KBM-7 (cell line): ENCODE measurements at places on chromosomes 6 and 20.

GRCh38 chr6:15408758-15409157 lies 162.9 kb downstream of the JARID2 start:
- DNase-seq, result no peak

DNA sequence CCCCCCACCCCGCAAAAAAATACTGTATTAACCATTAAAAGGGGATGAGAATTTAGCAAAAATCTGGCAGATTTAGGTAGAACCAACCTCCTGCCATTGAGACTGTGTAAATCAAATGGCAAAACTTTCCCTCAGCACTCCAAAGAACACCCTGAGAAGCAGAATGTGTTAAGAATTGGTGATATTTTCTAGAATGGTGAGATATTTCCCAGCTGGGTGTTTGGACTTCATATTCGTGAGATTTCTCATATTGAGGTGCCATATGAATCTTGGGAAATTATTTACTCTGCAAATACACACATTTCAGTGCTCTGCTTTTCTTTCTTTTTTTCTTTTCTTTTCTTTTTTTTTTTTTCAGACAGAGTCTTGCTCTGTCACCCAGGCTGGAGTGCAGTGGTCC lies 66.3 kb upstream of the FOXO3 start:
- DNase-seq, result no peak

GRCh38 chr6:166259296-166259977 lies 48.8 kb downstream of the PRR18 start:
- peak; percentile 59 for DNase-seq

GRCh38 chr6:75096966-75097365 lies 108.9 kb downstream of the COL12A1 start:
- DNase-seq, result no peak

DNA sequence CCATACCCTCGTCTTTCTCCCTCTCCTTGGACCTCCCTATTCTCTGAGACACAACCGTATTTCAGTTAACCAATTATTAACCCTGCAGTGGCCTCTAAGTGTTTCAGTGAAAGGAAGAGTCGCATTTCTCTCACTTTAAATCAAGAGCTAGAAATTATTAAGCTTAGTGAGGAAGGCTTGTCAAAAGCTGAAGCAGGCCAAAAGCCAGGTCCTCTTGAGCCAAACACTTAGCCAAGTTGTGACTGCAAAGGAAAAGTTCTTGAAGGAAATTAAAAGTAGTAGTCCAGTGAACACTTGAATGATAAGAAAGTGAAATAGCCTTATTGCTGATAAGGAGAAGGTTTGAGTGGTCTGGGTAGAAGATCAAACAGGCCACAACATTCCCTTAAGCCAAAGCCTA lies 58.3 kb downstream of the SNX9 start:
- no peak for DNase-seq

GRCh38 chr20:59831916-59832270 lies 101.5 kb downstream of the SYCP2 start:
- DNase-seq, result no peak

DNA sequence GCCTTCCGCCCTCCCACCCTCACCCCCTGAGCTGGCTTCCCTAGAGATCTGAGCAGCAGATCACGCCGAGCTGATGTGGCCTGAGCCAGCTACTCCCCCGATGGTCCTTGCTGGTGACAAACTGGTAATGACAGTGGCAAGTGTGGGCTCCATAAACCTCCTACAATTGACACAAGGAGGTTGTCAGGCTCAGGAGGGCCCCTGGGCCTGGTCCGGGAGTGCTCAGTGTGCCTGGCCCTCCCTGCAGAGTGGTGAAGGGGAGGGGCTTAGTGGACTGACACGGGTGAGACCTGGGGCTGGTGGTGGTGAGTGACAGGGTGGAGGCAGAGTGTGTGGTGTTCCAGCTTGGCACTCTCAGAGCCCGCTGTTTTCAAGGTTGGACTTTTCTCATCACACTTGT lies 22.6 kb upstream of the MPC1 start:
- DNase-seq, result no peak

GRCh38 chr20:23374441-23374840 lies 12.5 kb downstream of the GZF1 start:
- DNase-seq, result no peak

DNA sequence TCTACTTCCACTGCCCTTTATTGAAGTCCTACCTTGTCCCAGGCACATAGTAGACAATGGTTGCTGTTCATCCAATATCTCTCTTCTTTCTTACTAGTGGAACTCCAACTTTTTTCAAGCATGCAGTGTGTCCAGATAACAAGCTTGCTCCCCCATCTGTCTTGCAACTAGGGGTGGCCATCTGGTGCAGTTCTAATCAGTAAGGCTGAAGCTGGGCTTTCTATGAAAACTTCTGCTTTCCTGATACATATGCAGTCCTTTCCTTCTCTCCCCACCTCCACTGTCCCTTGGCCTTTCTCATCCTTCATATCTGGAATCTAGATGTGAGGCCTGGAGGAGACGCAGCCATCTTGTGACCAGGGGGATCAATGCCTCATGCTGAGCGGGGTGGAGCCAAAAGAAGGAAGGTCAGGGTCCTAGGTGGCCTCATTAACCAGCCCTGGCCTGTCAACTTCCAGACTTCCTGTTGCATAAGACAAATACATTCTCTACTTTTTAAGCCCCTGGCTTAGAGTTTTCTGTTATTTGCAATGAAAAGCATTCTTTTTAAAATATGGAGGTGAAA lies 59.6 kb upstream of the ZFP64 start:
- no peak for DNase-seq

GRCh38 chr20:62575976-62576722 lies 66.2 kb upstream of the SLCO4A1 start:
- no peak for DNase-seq

DNA sequence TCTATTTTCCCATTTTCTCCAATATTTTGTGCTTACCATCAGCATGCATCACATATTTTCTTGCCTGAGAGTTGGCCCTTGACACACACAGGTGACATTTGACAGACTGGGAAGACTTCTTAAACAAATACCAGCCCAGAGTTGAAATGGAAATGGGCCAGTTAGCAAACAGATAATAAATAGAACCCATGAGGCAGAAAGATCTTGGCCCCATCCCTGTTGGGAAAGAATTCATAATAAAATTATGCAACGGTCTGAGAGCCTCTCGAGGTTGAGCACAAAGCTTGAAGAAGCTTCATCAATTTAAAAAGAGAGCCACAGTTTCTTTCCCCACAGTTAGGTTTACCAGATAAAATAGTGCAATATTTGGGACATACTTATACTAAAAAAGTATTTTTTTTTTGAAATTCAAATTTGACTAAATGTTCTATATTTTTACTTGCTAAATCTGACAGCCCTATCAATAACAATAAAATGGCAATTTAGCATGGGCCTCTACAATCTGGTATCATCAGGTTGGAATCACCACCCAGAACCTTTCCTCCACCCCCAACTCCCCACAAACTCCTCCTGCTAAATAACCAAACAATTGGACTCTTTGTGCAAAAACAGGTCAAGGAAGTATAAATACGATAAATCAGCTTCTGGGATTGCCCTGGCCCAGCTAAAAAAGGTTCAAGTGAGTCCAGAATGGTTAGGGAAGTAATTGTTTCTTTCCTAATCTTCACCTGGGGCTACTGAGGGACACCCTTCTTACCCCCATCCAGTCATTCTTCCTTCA lies 129.8 kb downstream of the CD164 start:
- DNase-seq, result no peak

- no peak for DNase-seq
Observed at GRCh38 chr6:134287859-134288537, 29.9 kb downstream of the SGK1 start.

DNA sequence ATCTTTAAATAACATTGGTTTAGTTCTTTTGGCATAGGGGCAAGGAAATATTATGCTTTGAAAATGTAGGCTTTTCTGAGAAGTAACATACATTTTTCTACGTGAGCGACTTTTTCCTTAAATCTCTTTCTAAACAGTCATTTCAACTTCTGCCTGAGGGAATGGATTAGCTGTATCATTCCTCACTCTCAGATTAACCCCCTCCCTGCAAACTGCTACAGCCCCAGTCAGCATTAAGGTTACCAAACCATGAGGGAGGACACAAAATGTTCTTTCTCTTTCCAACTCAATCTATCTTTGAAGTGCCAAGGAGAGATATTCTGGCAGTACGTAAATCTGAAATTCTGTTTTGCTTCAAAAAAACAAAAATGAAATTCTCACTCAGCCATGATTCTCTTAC lies 231.3 kb upstream of the FLRT3 start:
- no peak for DNase-seq

DNA sequence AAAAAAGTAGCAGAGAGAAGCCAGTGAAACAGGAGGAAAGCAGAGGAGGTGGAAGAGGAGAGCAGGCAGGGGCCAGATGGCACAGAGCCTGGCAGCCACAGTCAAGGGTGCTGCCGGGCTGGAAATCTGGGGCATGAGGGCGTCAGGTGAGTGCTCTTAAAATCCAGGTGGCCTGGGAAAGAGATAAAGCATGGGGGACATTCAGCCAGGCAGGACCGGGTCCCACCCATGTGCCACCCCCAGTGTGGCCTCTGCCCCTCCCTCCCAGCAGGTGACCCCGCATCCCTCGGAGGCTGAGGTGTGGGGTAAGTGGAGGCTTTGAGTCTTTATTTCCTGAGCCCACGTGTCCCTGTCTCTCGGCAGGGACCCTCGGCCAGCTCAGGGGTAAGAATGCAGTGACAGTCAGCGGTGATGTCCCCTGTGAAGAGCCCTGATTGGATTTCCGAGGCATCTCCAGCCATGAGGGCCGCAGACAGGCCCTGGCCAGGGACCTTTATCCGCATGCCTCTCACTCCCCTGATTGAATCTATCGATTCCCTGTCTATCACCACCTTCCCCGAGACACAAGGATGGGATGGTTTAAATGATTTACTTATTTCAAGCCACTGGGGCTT lies 33.8 kb upstream of the SULF2 start:
- DNase-seq, result no peak

GRCh38 chr6:29919506-29920445 lies 22.6 kb upstream of the HLA-A start:
- no peak for DNase-seq

DNA sequence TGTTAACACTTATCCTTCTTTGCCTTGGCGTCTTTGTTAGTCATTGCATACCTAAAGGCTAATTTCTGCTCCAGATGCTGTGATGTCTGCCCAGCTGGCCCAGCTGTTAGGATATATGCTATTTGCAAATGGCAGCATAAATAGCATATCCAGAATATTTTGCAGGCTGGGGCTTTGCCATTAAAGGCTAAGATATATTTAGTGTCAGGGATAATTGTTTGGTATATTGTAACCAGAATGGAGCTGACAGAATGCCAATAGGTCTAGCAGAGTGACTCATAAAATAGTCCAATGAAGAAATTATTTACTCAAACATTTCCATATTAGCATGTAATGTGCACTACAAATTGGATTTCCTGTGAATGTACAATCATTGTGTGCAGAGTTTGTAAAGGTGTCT lies 584.1 kb upstream of the FLRT3 start:
- DNase-seq, result no peak

DNA sequence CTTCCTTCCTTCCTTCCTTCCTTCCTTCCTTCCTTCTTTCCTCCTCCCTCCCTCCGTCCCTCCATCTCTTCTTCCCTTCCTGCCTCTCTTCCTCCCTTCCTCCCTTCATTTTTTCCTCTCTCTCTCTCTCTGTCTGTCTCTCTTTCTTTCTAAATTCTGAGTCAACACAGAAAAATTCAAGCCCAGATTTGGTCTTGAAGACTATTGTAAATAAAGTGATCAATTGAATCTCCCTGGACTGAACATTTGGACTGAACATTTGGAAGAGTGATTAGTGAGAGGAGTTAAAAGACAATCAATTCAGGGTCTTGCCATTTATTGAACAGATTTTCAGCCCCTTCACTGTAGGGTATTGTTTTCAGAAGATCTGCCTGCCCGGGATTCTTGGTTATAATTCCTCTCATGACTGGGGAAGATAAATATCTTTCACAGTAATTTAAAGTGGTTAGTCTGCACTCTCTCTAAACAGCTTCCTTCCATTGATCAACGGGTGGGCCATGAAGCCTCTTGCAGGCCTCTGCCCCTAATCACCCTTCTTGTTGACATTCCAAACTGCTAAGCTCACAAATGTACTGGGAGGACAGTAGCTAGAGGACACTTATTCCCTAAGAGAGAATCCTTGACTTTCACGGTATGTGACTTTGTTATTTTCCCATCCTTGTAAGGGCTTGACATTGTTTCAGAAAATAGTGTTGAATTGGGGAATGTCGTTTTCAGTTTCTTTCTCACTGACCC lies 101.7 kb upstream of the BMP2 start:
- no peak for DNase-seq

DNA sequence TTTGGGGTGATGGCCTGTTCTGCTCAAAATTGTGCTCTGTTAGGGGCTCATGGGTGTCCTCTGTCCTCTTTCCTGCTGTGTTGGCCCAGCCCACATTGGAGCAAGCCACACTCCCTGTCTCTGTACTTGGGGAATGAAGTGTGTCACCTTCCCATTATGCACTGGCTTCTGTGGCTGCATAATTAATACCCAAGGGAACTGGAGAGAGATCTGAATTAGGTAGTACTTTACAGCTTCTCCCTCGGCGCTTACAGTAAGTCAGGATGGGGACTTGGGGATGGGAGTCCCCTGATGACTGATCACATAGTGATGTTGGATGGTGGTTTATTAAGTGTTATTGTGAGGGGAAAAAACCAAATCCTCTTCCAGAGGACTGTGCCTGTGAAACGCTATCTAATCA lies 116.6 kb downstream of the FOXO3 start:
- DNase-seq, result no peak

- DNase-seq, result no peak
Observed at GRCh38 chr20:52953020-52953419, 19.1 kb upstream of the TSHZ2 start.

GRCh38 chr20:20095114-20095872 lies 43.0 kb downstream of the CFAP61 start:
- no peak for DNase-seq

DNA sequence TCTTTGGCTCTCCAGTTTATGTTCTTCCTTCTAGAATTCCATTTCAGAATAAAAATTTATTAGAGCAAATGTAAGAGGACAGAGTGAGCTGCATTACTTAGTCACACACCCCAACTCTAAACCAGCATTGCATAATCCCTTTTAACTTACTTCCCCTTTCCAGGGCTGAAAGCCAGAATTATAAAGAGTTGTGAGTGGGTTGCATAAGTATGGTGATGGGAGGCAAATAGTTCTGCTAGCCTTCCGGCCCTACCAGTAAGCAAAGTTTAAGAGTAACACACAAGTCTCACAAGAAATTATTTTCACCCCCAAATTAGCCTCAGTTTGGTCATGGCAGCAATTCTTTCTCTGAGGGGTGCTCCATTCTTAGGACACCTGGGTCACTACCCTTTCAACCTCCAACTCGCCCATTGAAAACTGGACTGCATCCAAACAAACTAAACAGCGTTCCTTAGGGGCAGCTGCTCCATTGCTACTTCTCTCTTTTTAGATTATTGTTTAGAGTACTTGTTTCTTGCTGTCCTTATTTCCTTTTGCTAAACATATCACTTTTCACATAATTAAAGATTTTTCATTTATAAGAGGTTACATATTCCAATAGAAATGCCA lies 1.6 kb downstream of the KIAA0408 start:
- DNase-seq, result peak; percentile 89

- no peak for DNase-seq
Observed at GRCh38 chr6:128150376-128150775, 249.5 kb upstream of the THEMIS start.

DNA sequence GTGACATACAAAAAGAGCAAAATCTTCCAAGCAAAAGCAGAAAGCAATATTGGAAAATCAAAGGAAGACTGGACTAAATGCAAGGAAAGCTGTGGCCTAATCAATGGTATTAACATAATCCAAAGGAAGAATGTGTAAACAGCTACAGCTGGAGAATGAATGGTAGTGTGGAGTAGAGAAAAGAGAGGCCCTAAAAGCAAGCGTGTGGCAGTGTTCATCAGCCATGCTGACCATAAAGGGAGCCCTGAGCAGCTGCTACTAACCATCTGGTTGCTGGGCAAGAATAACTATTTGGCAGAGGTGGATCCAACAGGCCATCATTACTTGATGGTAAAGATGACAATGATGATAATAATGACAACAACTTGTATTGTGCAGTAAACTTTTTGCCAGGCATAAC lies 148.5 kb upstream of the BEND6 start:
- no peak for DNase-seq
